Mesothelial cell of epicardium (in vitro differentiated cells): ENCODE measurements at places on chromosomes 11 and 22.
A peak's percentile ranks its signal among the peaks of the same experiment; 100 is the strongest.

GRCh38 chr11:122123263-122123929 lies 7.4 kb upstream of the BLID start:
- no peak overlapping the region for H3K27ac ChIP-seq
- H3K27me3 ChIP-seq = no peaks in the 10 kb centered on the region
- peaks cover 1% of the 10 kb centered on the region for H3K36me3 ChIP-seq
- H3K4me1 ChIP-seq = peaks cover 4% of the 10 kb centered on the region
- no peak overlapping the region for H3K4me3 ChIP-seq

DNA sequence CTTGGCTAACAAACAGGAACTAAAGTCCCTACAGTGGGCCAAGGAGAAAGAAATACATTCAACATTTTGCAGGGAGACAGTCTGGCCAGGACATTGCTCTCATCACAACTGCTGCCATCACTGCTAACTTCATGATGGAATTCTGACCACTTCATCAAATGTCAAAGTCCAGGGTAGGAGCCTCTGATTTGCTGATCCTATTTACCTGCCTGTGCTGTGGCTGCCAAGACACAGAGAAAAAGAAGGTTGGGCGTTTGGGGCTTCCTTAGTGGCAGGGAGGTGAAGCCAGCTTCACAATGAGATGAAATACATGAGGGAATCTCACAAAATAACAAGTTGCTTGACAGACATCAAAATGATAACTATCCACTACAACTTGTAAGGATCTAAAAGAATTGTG lies 343.9 kb upstream of the CADM1 start:
- H3K27ac ChIP-seq = peak overlapping the region; percentile 7
- H3K4me3 ChIP-seq = no peak overlapping the region
- H3K36me3 ChIP-seq = peaks cover 2% of the 10 kb centered on the region
- H3K4me1 ChIP-seq = peaks cover 24% of the 10 kb centered on the region
- no peaks in the 10 kb centered on the region for H3K27me3 ChIP-seq

DNA sequence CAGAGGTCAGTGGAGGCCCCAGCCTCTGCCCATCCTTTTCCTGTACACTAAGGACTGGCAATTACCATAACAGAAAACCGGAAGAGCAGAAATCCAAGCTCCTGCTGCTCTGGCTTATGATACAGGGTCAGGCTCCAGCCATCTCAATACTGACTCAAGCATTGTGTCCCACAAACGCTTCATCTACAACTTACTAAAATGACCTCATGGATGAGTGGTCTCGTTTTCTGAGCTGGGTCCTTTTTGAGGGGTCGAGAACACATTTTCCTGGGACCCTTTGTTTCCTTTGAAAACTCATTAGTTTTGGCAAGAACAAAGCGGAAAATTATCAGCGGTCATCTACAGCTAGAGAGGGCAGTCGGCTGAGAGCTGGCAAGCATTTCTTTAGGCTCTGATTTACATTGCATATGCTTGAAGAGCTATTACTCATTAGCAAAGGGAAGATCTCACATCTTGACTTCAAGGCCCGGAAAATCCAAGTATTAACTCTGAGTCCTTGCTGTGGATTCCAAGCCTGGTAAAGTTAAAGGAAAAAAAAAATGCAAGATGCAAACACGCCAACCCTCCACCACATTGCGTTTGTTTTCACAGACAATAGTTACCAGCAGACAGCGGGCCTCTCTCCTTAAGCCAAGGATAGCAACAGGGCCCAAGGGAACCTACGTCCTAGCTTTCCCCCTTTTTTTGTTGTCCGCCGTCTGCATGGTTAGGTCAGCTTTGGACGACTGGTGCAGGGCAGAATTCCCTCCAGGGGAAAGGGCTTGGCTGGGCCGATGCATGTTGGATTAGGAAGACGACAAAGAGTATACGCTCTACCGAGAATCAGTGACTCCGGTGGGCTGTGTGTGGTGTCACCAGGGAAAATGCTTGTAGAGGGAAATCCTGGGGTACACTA lies 1.8 kb downstream of the TESMIN start:
- peak overlapping the region; percentile 61 for H3K27ac ChIP-seq
- DNase-seq = no peak
- H3K4me1 ChIP-seq = peaks cover 18% of the 10 kb centered on the region
- peaks cover 13% of the 10 kb centered on the region for H3K36me3 ChIP-seq
- H3K27me3 ChIP-seq = no peaks in the 10 kb centered on the region

GRCh38 chr22:43820651-43821305 lies 8.7 kb upstream of the EFCAB6 start:
- H3K36me3 ChIP-seq = no peaks in the 10 kb centered on the region
- H3K4me3 ChIP-seq = no peak overlapping the region
- H3K4me1 ChIP-seq = no peaks in the 10 kb centered on the region
- DNase-seq = no peak
- H3K27ac ChIP-seq = no peak overlapping the region
- peaks cover 5% of the 10 kb centered on the region for H3K27me3 ChIP-seq

GRCh38 chr22:39819429-39819828 lies 74.1 kb downstream of the ENTHD1 start:
- no peak for DNase-seq
- no peaks in the 10 kb centered on the region for H3K36me3 ChIP-seq
- no peak overlapping the region for H3K27ac ChIP-seq
- no peak overlapping the region for H3K4me3 ChIP-seq
- no peaks in the 10 kb centered on the region for H3K4me1 ChIP-seq

DNA sequence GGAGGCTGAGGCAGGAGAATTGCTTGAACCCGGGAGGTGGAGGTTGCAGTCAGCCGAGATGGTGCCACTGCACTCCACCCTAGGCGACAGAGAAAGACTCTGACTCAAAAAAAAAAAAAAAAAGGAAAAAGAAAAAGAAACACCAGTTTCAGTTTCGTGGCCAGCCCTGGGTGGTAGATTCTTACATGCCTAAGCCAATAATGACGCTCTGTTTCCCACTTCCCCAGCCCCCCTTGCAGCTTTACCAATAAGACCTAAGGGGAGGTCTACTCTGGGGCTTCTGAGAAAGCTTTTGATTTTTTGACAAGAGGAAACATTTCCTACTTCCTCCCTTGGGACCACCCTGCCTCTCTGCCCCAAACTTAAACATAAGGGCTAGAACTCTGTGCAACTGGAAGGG lies 30.0 kb upstream of the PTPRJ start:
- H3K27ac ChIP-seq = no peak overlapping the region
- peaks cover 18% of the 10 kb centered on the region for H3K4me1 ChIP-seq
- H3K4me3 ChIP-seq = no peak overlapping the region
- no peaks in the 10 kb centered on the region for H3K36me3 ChIP-seq
- H3K27me3 ChIP-seq = no peaks in the 10 kb centered on the region

DNA sequence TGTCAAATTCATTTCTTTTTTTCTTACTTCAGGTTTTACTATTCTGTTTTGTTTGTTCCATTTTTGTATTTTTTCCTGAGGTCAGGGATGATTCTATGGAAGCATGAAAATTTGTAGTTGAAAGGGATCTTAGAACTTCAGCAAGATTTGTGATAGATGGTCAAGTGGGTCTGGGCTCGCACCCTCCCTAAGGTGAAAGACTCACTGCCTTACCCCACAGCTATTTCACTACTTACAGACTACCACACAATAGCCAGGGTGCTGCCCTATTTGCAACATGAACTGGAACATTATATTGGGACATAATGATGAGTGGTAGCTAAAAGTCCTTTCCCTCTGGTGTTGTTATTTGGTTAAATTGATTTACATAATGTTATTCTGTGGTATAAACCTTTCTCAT lies 62.6 kb downstream of the MAML2 start:
- H3K27me3 ChIP-seq = no peaks in the 10 kb centered on the region
- peaks cover 68% of the 10 kb centered on the region for H3K4me1 ChIP-seq
- H3K36me3 ChIP-seq = peaks cover 6% of the 10 kb centered on the region
- H3K4me3 ChIP-seq = no peak overlapping the region
- DNase-seq = no peak
- peak overlapping the region; percentile 81 for H3K27ac ChIP-seq

DNA sequence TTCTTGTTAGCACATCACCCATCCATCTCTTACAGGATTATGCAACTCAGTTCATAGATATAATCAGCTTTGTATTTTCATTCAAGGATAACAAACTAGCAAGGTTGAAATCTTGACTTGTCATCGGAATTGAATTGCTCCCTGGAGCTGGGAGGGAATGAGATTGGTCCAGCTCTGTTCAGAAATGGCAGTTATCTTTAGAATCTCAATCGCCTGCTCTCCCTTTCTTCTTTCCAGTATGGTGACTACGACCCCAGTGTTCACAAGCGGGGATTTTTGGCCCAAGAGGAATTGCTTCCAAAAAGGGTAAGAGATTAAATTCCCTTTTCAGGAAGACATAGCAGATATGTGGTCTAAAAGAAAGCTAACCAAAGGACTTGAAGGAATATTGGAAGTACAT lies 51.0 kb downstream of the NF2 start:
- H3K27ac ChIP-seq = peak overlapping the region; percentile 93
- no peak for DNase-seq
- no peaks in the 10 kb centered on the region for H3K27me3 ChIP-seq

- H3K27ac ChIP-seq = no peak overlapping the region
- no peak for DNase-seq
- H3K4me1 ChIP-seq = no peaks in the 10 kb centered on the region
- no peak overlapping the region for H3K4me3 ChIP-seq
- no peaks in the 10 kb centered on the region for H3K27me3 ChIP-seq
Observed at GRCh38 chr11:111483431-111483830, 28.8 kb downstream of the BTG4 start.

GRCh38 chr11:96045622-96046456 lies 121.9 kb upstream of the MTMR2 start:
- H3K27me3 ChIP-seq = no peaks in the 10 kb centered on the region
- peak overlapping the region; percentile 97 for H3K27ac ChIP-seq
- H3K36me3 ChIP-seq = peaks cover 8% of the 10 kb centered on the region
- H3K4me1 ChIP-seq = peaks cover 46% of the 10 kb centered on the region
- peak overlapping the region; percentile 41 for H3K4me3 ChIP-seq

DNA sequence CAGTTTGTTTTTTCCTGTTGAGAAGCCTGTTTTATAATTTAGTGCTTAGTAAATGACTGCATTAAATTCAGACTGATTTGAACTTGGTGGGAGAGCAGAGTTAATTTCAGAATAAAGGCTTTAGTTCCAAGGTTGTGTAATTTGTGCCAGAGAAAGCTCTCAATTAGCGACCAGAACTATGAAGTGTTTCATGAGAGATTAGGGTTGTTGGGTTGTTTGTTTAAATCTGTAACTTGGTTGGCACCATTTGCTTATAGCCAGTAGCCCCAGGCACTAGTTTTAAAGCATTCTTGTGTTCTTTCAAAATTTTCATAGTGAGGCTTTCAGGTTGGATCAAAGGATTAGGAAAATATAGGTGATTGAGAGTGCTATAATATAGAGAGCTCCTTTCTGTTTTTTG lies 25.5 kb downstream of the UVRAG start:
- DNase-seq = no peak
- no peaks in the 10 kb centered on the region for H3K27me3 ChIP-seq
- H3K27ac ChIP-seq = peak overlapping the region; percentile 89

DNA sequence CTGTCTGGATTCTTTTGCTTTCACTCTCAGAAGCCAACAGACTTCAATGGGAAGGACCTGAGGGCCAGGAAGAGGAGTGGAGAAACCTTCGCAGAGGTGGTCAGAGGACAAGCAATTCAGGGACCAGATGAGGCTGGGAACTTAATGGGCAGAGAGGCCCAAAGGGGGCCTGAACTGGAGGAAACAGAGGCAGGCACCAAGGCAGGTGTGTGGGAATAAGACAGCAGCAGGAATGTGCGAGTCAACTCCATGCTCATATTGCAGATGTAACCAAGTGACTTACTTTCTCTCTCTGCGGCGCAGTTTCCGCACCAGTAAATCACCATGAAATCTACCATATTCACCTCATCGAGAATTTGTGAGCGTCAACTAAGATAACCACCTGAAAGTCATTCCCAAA lies 669.1 kb downstream of the NTM start:
- no peak overlapping the region for H3K4me3 ChIP-seq
- H3K27ac ChIP-seq = no peak overlapping the region
- H3K4me1 ChIP-seq = no peaks in the 10 kb centered on the region
- no peaks in the 10 kb centered on the region for H3K36me3 ChIP-seq

GRCh38 chr22:36673821-36674220 lies 29.7 kb downstream of the CACNG2 start:
- H3K4me1 ChIP-seq = no peaks in the 10 kb centered on the region
- no peaks in the 10 kb centered on the region for H3K36me3 ChIP-seq
- no peak overlapping the region for H3K4me3 ChIP-seq
- DNase-seq = no peak

DNA sequence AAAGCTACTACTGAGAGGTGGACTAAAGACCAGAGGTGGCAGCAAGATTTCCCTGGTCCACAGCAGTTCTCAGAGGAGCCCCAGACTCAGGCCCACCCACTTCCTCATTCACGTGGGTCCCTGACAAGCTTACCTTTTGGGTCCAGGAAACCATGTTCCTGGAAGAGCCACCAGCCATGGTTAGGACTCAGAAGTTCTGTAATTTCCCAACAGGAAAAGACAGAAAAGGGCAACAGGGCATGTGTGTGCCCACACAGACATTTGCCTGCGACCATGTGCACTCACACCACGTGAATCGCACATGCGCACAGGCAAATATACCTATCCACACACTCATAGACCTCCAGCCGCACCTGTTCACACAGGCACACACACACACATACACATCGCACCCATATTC lies 42.9 kb downstream of the LRRC32 start:
- peaks cover 25% of the 10 kb centered on the region for H3K4me1 ChIP-seq
- no peak overlapping the region for H3K27ac ChIP-seq
- no peak for DNase-seq
- no peak overlapping the region for H3K4me3 ChIP-seq
- H3K27me3 ChIP-seq = no peaks in the 10 kb centered on the region

DNA sequence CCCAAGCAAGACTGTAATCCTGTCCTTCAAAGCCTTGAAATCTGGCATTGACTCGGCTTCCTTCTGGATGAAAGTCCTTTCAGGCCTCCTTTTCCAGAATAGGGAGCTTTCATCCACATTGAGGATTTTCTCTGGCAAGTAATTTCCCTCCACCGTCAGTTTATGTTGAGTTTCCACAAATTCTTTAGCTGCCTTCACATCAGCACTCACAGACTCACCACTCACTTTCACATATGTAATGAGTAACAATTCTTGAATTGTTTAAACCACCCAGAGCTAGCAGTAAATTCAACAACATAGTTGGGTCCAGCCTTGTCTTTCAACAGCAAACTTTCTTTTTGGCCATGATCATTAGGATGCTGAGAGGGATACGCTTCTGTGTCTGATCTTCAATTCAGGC lies 84.3 kb upstream of the PRDM11 start:
- H3K27ac ChIP-seq = no peak overlapping the region
- H3K4me3 ChIP-seq = no peak overlapping the region
- H3K36me3 ChIP-seq = no peaks in the 10 kb centered on the region
- H3K4me1 ChIP-seq = peaks cover 7% of the 10 kb centered on the region

GRCh38 chr22:38205261-38206128 lies 3.7 kb downstream of the MAFF start:
- H3K27ac ChIP-seq = peak overlapping the region; percentile 34
- H3K4me1 ChIP-seq = peaks cover 1% of the 10 kb centered on the region
- no peaks in the 10 kb centered on the region for H3K36me3 ChIP-seq
- no peaks in the 10 kb centered on the region for H3K27me3 ChIP-seq
- DNase-seq = no peak
- H3K4me3 ChIP-seq = no peak overlapping the region
